HT1080 (cell line): ENCODE measurements at places on chromosomes 7 and 10. TPM values are rescaled to one million over a fixed set of nuclear protein-coding genes. Genes with fewer than 3 reads are reported as not detected.

The SH2B2 gene
- 0.90 and 1.2 TPM in 2 replicates for total RNA-seq

The AMPH gene
- 1.3 and 2.3 TPM in 2 replicates for total RNA-seq

The TMUB1 gene
- total RNA-seq: 66.3 and 85.1 TPM in 2 replicates

The MEIG1 gene
- not detected in 2 replicates for total RNA-seq

The RABGEF1 gene
- total RNA-seq: 25.6 and 34.3 TPM in 2 replicates

The JAKMIP3 gene
- 0.03 TPM in 2 replicates for total RNA-seq

The PIP gene
- total RNA-seq: not detected in 2 replicates

The PLOD3 gene
- 90.0 and 102 TPM in 2 replicates for total RNA-seq

The FAM25C gene
- total RNA-seq: not detected in 2 replicates

The MMS19 gene
- total RNA-seq: 129 and 152 TPM in 2 replicates

The ANXA8L1 gene
- 0.47 and 0.58 TPM in 2 replicates for total RNA-seq

The CDK1 gene
- total RNA-seq: 103 and 104 TPM in 2 replicates

The HTR7 gene
- 16.8 and 19.4 TPM in 2 replicates for total RNA-seq

The SSMEM1 gene
- not detected in 2 replicates for total RNA-seq

The UROS gene
- total RNA-seq: 81.3 and 84.4 TPM in 2 replicates

The TSPAN14 gene
- 26.8 and 43.1 TPM in 2 replicates for total RNA-seq

DNA sequence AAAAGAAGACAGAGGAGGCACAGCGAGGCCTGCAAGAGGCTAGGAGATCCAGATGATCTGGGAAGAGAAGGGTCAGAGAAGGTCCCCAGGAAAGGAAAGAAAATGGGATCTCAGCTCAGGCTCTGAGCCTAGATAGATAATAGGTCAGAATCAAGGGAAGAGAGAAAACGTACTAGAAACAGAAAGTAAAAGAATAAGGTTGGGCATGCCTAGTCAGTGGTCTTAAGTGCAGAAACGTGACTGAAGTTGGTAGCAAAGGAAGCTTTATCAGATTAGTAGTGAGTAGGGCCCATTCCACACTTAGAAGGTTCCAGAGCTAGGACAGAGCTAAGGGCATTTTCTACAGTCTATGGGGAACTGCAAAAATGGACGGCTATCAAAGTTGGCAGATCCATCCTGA is 84.8 kb upstream of the ASAH2 start:
- no peak for DNase-seq

- no peak for DNase-seq
These were observed 103.2 kb upstream of the CYP26C1 start for GRCh38 chr10:92957223-92958010.

- DNase-seq: no peak
These were observed 12.0 kb downstream of the XRCC2 start for GRCh38 chr7:152663931-152664330.

GRCh38 chr10:3762309-3762708 is 22.7 kb downstream of the KLF6 start:
- no peak for DNase-seq

DNA sequence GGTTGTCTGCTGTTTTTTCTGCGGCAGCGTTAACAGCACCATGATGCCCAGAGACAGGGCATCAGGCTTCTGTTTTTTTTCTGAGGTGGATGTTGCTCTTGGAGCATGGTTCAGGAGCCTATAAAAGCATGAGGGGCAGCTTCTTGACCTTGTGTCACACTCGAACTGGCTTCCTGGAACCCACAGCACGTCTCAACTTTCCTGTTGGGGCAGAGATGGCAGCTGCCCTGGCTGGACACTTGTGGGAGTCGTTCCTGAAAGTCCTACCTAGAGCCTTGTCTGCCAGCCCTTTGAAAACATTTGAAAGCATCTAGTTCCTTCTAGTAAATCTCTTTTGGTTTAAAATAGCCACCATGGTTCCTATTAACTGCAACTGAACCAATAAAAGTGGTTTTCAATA is 28.9 kb upstream of the PRKAG2 start:
- DNase-seq: no peak

DNA sequence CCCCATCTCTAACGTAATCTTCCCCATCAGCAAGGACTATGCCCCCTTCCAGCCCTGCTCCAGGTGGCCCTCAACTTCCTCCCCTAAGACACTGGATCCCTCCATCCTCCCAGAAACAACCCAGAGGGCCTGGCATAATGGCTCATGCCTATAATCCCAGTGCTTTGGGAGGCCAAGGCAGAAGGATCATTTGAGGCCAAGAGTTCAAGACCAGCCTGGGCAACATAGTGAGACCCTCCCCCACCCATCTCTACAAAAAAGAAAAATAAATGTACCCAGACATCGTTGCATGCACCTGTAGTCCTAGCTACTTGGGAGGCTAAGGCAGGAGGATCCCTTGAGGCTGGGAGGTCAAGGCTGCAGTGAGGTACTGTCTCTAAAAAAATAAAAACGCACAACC is 42.6 kb downstream of the TMEM130 start:
- DNase-seq: no peak

GRCh38 chr7:127953423-127954356 is 77.5 kb downstream of the LRRC4 start:
- peak; percentile 26 for DNase-seq

DNA sequence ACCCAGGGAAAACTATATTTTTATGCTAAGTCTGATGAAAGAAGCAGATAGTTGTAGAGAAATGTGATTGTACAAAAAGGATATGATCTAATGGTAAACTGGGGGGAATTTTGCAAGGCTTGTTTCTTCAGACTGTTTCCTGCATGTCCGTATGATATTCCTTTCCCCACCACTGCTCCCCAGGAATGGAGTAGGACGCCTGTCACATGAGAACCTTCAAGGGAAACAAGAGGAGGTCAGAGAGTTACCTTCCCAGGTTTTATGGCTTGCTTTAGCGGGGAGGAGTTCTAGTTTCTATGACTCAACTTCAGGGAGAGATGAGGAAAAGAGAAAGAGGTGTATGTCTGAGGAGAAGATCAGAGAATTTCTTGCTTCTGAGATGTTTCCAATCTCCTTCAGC is 16.4 kb upstream of the ITPRID1 start:
- DNase-seq: no peak

DNA sequence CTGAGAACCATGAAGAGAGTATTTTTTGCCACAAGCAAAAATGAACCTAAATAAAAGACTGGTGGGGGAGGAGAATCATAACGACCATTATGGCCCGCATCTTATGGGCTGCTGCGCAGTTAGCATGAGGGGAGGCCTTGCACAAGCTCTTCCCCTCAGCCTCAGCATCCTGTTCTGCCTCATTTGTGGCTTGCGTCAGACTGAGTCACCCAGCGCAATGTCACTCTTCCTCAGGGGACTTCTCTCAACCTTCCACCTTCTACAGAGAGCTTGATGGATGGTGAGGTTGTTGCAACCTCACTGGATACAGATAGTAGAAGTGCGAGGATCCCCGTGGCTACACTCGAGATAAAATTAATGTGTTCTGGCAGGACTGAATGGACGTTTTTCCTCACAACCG is 16.8 kb upstream of the GPR15LG start:
- DNase-seq: peak; percentile 81

DNA sequence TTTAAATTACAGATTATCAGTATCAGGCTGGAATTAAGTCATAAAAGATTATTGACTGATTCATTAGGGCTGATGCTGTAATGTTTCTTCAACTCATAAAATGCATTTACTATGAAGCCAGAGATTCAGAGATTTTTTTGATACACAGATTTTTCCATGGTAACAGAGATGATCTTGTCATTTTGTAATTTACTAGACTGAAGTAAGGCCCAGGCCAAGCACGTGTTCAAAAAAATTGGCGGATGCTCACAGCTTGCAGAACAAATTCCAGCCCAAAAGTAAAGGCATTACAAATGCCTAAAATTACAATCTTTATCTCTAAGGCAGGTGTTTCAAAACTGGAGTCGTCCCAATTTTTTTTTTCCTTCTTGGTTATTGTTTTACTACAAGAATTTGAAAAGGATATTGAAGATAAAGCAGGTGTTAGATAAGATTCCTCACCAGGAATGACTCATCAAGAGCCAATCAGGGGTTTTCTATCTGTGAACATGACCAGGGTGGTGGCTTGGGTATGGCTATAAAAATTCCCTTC is 78.4 kb upstream of the MEOX2 start:
- no peak for DNase-seq

- no peak for DNase-seq
These were observed 135.4 kb upstream of the PHF14 start for GRCh38 chr7:10838228-10838627.

DNA sequence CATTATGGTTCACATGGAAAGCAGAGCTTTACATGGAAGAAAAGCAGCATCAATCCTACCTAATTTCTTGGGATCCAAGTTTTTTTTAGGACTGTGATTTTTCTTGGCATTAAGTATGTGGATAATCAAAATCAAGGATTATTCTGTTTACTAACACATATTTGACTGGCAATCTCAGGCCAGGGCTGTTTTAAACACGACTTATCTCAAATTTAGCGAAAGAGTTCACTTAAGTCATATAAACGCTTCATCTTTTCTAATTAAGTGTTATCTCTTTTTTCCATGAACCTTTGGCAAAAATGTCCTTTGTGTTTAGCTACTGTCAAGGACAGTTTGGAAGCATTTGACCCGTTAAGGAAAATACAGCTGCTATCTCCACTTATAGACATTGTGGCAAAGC is 92.0 kb downstream of the GNAI1 start:
- DNase-seq: no peak

- no peak for DNase-seq
These were observed 101.4 kb downstream of the ANK3 start for GRCh38 chr10:60288256-60288655.

GRCh38 chr10:29714096-29714874 is 79.5 kb upstream of the SVIL start:
- peak; percentile 95 for DNase-seq

DNA sequence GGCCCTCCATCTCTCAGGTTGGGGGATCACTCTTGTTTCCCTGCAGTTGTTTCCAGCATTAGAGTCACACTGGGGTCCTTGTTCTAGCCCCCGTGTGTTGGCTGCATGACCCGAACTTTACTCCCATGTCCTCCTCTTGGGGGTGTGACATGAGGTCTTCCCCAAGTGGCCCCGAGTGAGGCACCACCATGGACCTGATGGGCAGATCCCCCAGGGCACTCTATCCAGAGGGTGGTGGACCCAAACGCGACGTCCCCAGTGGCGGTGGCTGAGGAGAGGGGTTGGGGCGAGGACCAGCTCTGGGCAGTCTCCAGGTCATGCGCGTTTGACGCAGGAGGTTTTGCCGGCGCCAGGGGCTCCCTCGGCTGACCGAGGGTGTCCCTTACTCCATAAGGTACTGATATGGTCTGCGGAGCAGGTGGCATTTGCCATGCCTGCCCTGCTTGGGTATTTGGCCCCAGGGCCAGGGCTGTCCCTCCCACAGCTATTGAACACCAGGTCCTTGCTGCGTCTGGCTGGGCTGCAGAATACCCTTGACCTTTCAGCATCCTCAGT is 131.9 kb downstream of the LHPP start:
- DNase-seq: no peak

- no peak for DNase-seq
These were observed 208.4 kb downstream of the DIP2C start for GRCh38 chr10:480928-481552.

DNA sequence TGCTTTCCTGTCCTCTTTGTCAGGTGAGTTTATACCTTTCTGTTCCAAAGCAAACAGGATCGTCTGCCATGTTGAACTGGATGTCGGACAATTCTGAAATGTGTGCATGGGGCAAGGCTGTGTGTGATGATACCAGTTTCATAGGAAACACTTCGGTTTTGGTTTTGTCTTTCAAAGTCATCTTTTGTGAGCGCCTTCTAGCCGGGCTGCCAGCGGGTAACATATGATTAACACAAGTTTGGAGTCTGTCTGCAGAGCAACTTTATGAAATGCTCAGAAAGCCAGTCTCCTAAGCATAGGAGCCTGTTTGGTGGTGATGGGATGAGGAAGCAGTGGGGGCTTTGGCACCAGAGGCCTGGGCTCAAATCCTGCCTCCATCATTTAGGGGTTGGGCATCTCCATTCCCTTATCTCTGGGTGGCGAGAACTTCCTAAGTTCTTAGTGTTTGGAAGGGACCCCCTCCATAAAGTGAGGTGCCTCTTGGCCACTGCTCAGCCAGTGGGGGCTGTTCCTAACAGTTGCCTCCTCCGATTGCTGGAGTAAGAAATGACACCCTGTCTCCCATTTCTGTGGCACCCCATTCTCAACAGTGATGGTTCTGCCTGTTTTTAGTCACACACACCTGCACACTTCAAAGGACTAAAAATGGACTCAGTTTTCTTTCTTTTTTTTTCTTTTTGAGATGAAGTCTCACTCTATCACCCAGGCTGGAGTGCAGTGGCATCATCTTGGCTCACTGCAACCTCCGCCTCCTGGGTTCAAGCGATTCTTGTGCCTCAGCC is 36.8 kb downstream of the CUX1 start:
- DNase-seq: no peak

DNA sequence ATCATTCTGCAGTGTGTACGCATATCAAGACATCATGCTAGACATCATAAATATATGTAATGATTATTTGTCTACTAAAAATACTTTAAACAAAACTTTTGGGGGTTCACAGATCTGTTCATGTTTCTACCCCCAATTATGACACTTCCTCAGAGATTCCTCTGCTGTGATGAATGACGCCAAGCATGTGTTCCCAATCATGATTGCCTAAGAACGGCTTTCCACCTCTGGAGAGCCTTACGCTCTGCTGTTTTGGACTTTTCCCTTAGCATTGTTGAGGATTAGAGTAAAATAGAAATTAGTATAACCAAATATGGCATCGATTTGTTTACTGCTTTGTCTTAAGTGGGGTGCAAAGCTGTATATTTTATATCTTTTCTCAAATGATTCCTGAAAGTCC is 236.3 kb upstream of the IGFBP3 start:
- DNase-seq: no peak

GRCh38 chr10:77392851-77393250 is 244.8 kb downstream of the KCNMA1 start:
- peak; percentile 100 for DNase-seq

GRCh38 chr10:35384265-35384868 is 48.1 kb downstream of the CCNY start:
- peak; percentile 23 for DNase-seq

- no peak for DNase-seq
These were observed 13.8 kb upstream of the HOXA2 start for GRCh38 chr7:27116031-27116961.
